ENCODE measurements at places on chromosomes 5 and 9. TPM values are rescaled to one million over a fixed set of nuclear protein-coding genes. Genes with fewer than 3 reads are reported as not detected.

- no peak for ATAC-seq
Measured at GRCh38 chr5:123438244-123438643, 15.0 kb upstream of the CEP120 start.

GRCh38 chr9:976943-977837, 735 bp downstream of the DMRT3 start:
- peak; percentile 47 for ATAC-seq

- ATAC-seq: peak; percentile 97
Measured at GRCh38 chr9:128455849-128456612, at the start of gene ODF2. TSS of gene ODF2 (plus strand) at chr9:128456006. CDS start at chr9:128456092, 86 bp downstream.

The HRH2 gene
- total RNA-seq: 0.76 TPM

The ZNF169 gene
- total RNA-seq: 1.9 TPM

The RHOBTB3 gene
- 3.6 TPM for total RNA-seq

DNA sequence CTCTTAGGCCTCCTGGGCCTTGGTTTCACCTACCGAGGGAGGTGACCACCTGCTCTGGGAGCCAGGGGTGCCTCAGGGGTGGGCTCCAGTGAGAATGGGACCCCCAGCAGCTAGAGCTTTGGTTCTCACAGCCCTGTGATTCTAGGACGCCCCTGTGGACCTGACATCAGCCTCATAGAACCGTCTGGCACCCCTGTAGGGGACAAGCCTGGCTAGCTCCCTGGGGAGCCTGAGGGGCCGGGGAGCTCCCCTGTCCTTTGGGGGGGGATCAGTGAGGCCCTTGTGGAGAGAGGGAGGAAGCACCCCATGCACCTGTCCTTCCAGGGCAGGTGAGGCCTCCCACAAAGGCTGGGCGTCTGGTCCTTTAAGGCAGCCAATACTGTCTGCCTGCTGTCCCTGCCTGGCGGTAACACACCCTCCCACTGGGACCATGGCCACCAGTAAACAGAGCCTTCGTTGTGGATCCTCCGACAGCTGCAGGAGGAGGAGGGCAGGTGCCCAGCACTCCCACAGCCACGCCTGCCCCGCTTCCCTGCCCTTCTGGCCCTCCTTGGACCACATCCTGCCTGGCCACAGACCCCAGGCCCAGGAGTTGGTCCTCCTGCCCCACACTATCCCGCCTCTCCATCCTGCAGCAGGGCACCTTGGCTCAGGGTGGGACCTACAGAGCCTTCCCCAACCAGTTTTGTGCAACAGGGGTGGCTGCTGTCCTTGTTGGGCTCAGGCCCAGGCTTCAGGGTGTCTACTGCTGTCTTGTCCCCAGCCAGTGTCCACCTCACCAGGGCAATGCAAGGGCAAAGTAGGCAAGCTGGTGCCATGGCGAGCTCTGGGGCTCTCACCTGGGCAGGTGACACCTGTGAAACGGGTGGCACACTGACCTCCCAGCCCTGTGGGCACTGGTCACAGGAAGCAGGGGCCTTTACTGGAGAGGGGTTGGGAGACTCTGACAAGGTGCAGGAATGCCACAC, 3.0 kb upstream of the TUBB4B start:
- ATAC-seq: no peak

Data from esophagus mucosa (tissue), 1 donor.